ENCODE measurements at places on chromosomes 16 and 17.

- DNase-seq, result no peak
Measured at GRCh38 chr17:15346066-15346595, 4.7 kb upstream of the TEKT3 start.

DNA sequence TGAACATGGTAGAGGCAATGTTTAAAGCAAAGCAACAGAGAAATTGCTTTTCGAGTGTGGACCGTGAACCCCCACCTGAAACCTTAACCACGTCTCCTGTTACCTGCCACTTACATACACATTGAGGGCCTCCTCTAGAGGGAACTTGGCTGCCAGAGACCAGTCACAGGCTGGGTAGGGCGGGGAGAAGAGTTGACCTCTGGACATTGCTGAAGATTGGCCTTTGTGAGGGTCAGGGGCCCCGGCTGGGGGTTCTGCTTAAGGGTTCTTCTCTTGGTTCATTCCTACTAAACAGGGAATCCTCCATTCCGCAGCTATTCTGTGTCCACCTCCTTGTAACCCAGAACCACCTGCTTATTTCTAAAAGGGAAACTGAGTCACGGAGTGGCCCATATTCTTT is 53.8 kb downstream of the IRX6 start:
- DNase-seq, result no peak

- DNase-seq, result no peak
Measured at GRCh38 chr17:49554694-49555494, 20.8 kb upstream of the NXPH3 start.

DNA sequence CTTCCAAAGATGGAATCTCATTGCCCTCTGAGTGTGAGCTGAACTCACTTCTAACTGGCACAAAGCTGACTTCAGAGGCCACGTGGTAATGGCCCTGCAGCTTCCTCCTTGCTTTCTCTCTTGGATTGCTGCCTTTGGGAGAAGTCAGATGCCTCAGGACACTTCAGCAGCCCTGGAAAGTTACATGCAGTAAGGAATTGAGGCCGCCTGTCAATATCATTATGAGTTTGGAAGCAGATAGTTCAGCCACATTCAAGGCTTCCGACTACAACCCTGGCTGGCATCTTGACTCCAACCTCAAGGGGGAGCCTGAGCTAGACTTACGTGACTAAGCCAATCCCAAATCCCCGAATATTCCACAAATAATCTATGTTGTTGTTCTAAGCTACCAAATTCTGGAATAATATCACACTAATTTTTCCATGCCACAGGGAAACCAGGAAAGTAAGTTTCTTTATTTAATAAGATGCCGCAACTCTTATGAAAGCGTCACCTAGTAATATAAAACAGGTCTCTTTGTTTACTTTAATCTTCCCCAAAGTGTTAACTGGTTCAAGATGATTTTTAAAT is 13.6 kb downstream of the CEP20 start:
- DNase-seq, result no peak

GRCh38 chr17:70934231-70934630 is 764.9 kb downstream of the KCNJ2 start:
- DNase-seq, result no peak

DNA sequence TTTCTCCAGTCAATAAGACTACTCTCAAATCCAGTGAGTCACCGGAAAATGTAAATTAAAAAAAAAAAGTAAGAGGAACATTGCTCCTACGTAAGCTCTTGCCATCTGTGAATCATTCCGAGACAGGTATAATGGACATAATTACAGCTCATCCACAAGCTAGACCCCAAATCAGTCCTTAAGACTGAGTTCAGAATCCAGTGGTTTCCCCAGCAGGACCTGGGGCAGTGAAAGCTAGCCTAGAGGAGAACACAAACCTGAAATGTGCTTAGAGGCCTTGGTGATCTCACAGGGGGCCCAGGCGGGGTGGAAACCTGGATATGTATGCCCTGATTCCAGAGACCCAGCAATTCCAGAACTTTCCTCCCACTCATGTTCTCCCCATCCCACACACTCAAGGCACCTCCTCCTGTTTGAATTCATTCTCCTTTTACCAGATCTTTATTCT is 132.0 kb downstream of the COPRS start:
- no peak for DNase-seq
